ENCODE measurements at places on chromosomes 16 and 17. TPM values are rescaled to one million over a fixed set of nuclear protein-coding genes. Genes with fewer than 3 reads are reported as not detected.
A peak's percentile ranks its signal among the peaks of the same experiment; 100 is the strongest.

- no peak overlapping the region for H3K27ac ChIP-seq
- H3K4me1 ChIP-seq, result no peaks in the 10 kb centered on the region
- no peak overlapping the region for H3K4me3 ChIP-seq
Observed at GRCh38 chr17:65857718-65858117, 296.3 kb upstream of the AXIN2 start.

GRCh38 chr16:14362774-14363371 is 267.2 kb downstream of the PARN start:
- H3K4me1 ChIP-seq, result peaks cover 11% of the 10 kb centered on the region
- no peak overlapping the region for H3K4me3 ChIP-seq
- DNase-seq, result no peak
- H3K36me3 ChIP-seq, result no peaks in the 10 kb centered on the region

GRCh38 chr16:797120-797420 is 3.5 kb downstream of the GNG13 start:
- peaks cover 3% of the 10 kb centered on the region for H3K36me3 ChIP-seq
- no peak for DNase-seq
- no peak overlapping the region for H3K27ac ChIP-seq
- H3K27me3 ChIP-seq, result peaks cover 2% of the 10 kb centered on the region

DNA sequence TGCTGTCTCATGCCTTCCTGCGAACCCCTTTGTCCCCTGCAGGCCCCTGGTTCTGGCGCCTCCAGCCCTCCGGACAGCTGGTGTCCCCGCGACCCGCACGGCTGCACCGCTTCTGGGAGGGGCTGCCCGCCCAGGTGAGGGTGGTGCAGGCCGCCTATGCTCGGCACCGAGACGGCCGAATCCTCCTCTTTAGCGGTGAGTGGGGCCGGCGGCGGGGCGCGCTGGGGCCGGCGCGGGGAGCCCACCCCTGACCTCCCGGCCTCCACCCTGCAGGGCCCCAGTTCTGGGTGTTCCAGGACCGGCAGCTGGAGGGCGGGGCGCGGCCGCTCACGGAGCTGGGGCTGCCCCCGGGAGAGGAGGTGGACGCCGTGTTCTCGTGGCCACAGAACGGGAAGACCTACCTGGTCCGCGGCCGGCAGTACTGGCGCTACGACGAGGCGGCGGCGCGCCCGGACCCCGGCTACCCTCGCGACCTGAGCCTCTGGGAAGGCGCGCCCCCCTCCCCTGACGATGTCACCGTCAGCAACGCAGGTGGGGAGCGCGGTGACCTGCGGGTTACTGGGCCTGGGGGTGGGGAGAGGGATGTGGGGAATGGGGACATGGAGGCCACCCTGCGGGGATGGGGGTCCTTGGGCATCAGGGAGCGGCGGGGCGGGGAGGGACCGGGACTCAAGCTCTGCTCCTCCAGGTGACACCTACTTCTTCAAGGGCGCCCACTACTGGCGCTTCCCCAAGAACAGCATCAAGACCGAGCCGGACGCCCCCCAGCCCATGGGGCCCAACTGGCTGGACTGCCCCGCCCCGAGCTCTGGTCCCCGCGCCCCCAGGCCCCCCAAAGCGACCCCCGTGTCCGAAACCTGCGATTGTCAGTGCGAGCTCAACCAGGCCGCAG is 7.1 kb upstream of the IL32 start:
- peak overlapping the region; percentile 70 for H3K27ac ChIP-seq
- H3K36me3 ChIP-seq, result no peaks in the 10 kb centered on the region
- no peak for DNase-seq
- H3K4me3 ChIP-seq, result peak overlapping the region; percentile 87
- H3K27me3 ChIP-seq, result no peaks in the 10 kb centered on the region
- peaks cover 16% of the 10 kb centered on the region for H3K4me1 ChIP-seq

GRCh38 chr17:72506773-72507172 is 386.0 kb downstream of the SOX9 start:
- no peak for DNase-seq
- no peaks in the 10 kb centered on the region for H3K36me3 ChIP-seq
- H3K27me3 ChIP-seq, result no peaks in the 10 kb centered on the region
- no peak overlapping the region for H3K27ac ChIP-seq
- no peaks in the 10 kb centered on the region for H3K4me1 ChIP-seq

GRCh38 chr17:32258383-32259140 is 7.1 kb upstream of the RHBDL3 start:
- H3K4me1 ChIP-seq, result no peaks in the 10 kb centered on the region
- peaks cover 3% of the 10 kb centered on the region for H3K27me3 ChIP-seq
- no peak overlapping the region for H3K4me3 ChIP-seq
- no peak overlapping the region for H3K27ac ChIP-seq

- H3K4me3 ChIP-seq, result peak overlapping the region; percentile 88
- no peaks in the 10 kb centered on the region for H3K27me3 ChIP-seq
- no peak overlapping the region for H3K27ac ChIP-seq
- no peak for DNase-seq
- no peaks in the 10 kb centered on the region for H3K36me3 ChIP-seq
Observed at GRCh38 chr17:17590141-17590751, 1.3 kb downstream of the PEMT start.

Gene MYH8
- not detected for total RNA-seq

DNA sequence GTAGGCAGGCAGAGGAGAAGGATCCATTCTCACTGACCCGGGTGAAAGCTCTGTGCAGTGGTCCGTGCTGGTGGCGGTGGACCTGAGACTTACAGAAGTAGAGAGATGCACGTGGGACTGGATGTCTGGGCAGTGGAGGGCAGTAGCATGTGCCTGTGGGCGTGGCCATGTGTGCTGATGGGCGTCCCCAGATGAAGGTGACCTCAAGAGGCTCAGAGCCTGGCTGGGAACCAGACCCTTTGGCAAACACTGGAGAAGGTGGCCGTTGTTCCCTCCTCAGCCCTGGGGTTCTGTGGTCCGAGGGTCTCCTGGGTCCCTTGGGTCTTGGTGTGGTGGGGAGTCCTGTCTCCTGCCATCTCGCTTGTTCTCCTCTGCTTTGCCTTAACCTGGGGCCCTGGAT is 15.6 kb downstream of the WSCD1 start:
- no peak for DNase-seq
- H3K27ac ChIP-seq, result no peak overlapping the region
- no peaks in the 10 kb centered on the region for H3K36me3 ChIP-seq

Gene CCL14
- total RNA-seq, result not detected
